ENCODE measurements at places on chromosomes 13 and 19. TPM values are rescaled to one million over a fixed set of nuclear protein-coding genes. Genes with fewer than 3 reads are reported as not detected.

The CYP4F2 gene
- total RNA-seq: not detected

The MEIOSIN gene
- total RNA-seq: not detected

The KIR2DL4 gene
- not detected for total RNA-seq

GRCh38 chr13:107942030-107942617 lies 273.2 kb downstream of the LIG4 start:
- H3K4me3 ChIP-seq: no peak overlapping the region
- H3K27me3 ChIP-seq: peaks cover 3% of the 10 kb centered on the region
- H3K4me1 ChIP-seq: no peaks in the 10 kb centered on the region
- H3K27ac ChIP-seq: no peak overlapping the region
- peaks cover 2% of the 10 kb centered on the region for H3K36me3 ChIP-seq

DNA sequence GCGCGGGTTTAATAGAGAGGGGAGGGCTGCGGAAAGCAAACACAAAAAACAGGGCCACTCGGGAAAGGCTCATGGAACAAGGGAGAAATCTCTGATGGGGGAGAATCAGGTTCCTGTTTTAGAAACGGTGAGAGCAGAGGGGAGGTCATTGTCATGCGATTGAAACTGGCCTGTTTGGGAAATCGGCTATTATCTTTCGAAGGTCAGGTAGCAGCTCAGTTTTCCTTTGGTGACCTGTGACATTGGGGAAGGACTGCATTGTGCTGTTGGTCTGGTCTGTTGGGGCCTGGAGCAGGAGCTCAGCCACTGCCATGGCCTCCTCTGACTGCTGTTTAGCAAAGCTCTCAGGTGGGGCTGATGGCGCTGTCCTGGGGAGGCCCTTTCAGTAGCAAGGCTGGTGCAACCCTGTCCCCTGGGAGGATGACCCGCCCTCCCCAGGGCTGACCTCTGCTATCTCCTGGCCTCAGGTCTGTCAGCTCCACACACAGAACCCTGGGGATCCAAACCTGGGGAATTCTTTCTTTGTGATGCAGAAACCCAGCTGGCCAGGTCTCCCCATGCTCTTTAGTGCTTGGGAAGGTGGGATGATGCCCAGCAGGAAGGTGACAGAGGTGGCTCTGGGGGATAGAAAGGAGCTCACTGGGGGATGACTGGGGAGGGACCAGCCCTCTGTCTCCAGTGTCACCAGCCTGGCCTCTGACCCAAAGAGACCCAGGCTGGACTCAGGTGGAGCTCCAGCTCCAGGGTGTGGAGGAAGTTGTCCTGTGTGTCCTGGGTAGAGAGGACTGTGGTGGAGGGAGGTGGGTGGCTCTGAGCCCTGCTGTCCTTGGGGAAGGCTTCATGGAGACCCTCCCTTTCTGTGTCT lies 21.2 kb upstream of the CD177 start:
- DNase-seq: no peak
- no peaks in the 10 kb centered on the region for H3K4me1 ChIP-seq
- H3K27ac ChIP-seq: no peak overlapping the region
- H3K4me3 ChIP-seq: no peak overlapping the region
- no peaks in the 10 kb centered on the region for H3K36me3 ChIP-seq
- peaks cover 2% of the 10 kb centered on the region for H3K27me3 ChIP-seq

DNA sequence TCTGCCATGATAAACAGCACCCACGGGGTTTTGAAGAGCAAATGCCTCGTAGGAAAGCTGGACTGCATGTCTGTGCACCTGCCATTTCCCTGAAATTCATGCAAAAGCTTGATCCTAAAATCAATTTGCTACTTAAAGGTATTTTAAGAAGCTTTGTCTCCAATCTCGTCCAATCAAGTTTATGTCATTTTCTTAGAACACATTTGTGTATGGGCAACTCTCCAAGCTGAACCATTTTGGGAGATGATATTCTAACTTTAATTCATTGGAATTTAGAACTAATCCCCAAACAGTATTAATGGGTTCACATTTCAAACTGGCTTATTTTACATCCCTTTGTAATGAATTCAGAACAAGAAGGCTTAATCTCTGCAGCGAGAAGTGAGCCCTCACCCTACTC lies 822 bp downstream of the ADPRHL1 start:
- H3K4me1 ChIP-seq: peaks cover 9% of the 10 kb centered on the region
- DNase-seq: no peak
- H3K27me3 ChIP-seq: no peaks in the 10 kb centered on the region
- H3K36me3 ChIP-seq: peaks cover 7% of the 10 kb centered on the region

The ZNF837 gene
- 5.0 TPM for total RNA-seq

The PABPC3 gene
- total RNA-seq: 0.14 TPM

- H3K4me1 ChIP-seq: peaks cover 30% of the 10 kb centered on the region
- no peak overlapping the region for H3K4me3 ChIP-seq
- H3K36me3 ChIP-seq: peaks cover 28% of the 10 kb centered on the region
These were observed 9.0 kb upstream of the GPR183 start for GRCh38 chr13:99316224-99316623.

The ZNF433 gene
- 5.8 TPM for total RNA-seq

- H3K36me3 ChIP-seq: peaks cover 6% of the 10 kb centered on the region
- no peaks in the 10 kb centered on the region for H3K4me1 ChIP-seq
- no peak overlapping the region for H3K27ac ChIP-seq
- no peak overlapping the region for H3K4me3 ChIP-seq
- H3K27me3 ChIP-seq: no peaks in the 10 kb centered on the region
- no peak for DNase-seq
These were observed 67.5 kb downstream of the POSTN start for GRCh38 chr13:37531049-37531448.
